ENCODE measurements at places on chromosomes 11 and 22. TPM values are rescaled to one million over a fixed set of nuclear protein-coding genes. Genes with fewer than 3 reads are reported as not detected.

KRTAP5-10 gene
- total RNA-seq = not detected

AGBL2 gene
- 13.1 TPM for total RNA-seq

- DNase-seq = peak; percentile 80
Observed at GRCh38 chr11:2892215-2892966, 6.8 kb upstream of the CDKN1C start.

GRCh38 chr11:74135127-74135840 lies 35.5 kb downstream of the C2CD3 start:
- DNase-seq = no peak

DNA sequence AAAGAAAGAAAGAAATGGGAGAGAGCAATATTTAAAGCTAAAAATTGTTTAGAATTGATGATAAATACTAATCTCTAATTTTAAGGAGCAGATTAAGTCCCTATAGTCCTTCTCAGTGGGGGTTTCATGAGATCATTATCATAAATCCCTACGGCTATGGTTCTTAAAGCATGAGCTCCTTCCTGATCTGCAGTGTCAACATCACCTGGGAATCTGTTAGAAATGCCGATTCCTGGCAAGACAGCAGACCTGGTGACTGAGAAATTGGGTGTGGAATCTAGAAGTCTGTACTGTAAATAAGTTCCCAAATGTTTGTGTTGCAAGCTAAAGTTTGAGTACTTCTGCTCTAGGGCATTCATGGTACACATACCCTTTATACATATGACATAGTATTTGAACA lies 12.6 kb downstream of the HIKESHI start:
- DNase-seq = no peak

GRCh38 chr22:33209930-33210784 lies 152.0 kb upstream of the SYN3 start:
- DNase-seq = no peak

DNA sequence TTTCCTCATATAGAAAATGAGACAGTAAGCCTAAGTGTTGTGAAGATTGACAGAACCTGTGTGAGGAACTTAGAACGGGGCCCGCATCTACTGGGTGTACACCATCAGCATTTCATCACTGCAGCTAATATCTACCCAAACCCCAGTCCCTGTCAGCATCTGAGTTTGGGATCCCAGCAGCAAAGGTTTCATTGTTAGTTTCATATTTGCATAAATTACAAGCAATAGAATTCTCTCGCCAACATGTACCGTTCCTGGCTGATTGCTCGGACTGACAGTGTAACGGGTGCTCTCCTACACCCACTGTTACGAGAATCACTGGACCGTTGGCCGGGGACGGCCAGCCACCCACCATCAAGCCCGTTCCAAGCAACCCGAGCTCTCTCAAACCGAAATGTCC lies 10.4 kb upstream of the TMPRSS6 start:
- no peak for DNase-seq

- no peak for DNase-seq
Observed at GRCh38 chr11:95922536-95923438, 1.1 kb downstream of the MTMR2 start.

ACTN3 gene
- 0.12 TPM for total RNA-seq

DNA sequence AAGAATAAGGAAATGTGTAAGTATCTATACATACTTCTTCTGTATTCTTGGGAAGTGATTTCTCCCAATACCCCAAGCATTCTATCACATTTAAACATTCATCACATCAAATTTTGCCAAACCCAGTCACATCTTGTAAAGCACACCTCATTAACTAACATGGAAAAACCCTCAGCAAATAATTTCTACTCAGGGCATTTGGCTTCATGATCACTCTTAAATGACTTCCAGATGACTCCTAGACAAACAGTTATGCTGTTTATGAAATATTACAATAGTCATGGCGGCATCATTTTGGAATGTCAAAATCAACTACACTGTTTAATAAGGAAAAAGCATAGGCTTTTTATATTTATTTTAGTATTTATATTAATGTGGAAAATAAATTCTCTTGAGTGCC lies 47.3 kb upstream of the CCDC34 start:
- DNase-seq = no peak

ST14 gene
- 6.6 TPM for total RNA-seq

DNA sequence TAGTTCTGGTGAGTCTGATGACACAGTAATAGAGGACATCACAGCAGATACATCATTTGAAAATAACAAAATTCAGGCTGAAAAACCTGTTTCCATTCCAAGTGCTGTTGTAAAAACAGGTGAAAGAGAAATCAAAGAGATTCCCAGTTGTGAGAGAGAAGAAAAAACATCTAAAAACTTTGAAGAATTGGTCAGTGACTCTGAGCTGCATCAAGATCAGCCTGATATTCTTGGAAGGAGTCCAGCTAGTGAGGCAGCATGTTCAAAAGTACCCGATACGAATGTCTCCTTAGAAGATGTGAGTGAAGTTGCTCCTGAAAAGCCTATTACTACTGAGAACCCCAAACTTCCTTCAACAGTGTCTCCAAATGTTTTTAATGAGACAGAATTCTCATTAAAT lies 38.7 kb downstream of the RTN3 start:
- DNase-seq = no peak

DNA sequence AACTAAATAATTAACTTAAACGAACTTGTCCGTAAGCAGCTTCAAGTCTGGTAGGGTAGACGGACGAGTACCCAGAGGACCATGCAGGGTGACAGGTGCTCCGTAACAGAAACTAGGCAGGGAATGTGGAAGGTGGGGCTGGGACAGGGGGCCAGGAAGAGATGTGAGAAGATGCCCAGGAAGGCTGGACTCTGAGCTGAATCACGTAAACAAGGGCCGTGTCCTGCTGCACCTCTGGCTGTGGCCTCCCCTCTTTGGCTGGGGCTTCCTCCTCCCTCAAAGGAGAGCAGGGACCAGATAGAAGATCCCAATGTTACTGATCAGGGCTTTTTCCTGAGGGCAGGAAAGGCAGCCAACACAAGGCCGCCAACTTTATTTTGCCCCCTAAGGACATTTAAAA lies 47.9 kb downstream of the PACSIN2 start:
- no peak for DNase-seq

- no peak for DNase-seq
Observed at GRCh38 chr11:62186195-62186594, 3.8 kb upstream of the SCGB1D1 start.

- no peak for DNase-seq
Observed at GRCh38 chr22:42549331-42550060, 4.3 kb upstream of the SERHL2 start.

GRCh38 chr11:27339941-27340340 lies 23.1 kb downstream of the CCDC34 start:
- DNase-seq = no peak

GRCh38 chr11:71342116-71342515 lies 89.7 kb upstream of the SHANK2 start:
- no peak for DNase-seq

GRCh38 chr11:23865341-23865975 lies 631.4 kb upstream of the LUZP2 start:
- no peak for DNase-seq

DNA sequence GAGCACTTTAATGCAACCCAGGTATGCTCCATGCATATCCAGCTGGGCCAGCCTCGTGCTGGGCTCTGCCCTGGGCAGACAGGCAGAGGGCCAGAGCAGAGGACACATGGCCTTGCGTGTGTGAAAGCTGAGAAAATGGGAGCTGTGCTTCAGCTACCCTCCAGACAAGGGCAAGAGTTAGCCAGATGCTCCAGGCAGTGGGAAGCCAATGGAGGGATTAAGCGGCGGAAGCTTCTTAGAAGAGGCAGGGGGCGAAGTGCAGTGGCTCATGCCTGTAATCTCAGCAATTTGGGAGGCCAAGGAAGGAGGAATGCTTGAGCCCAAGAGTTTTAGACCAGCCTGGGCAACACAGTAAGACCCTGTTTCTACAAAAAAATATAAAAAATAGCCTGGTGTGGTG lies 9.8 kb upstream of the ARHGEF17 start:
- DNase-seq = no peak

DNA sequence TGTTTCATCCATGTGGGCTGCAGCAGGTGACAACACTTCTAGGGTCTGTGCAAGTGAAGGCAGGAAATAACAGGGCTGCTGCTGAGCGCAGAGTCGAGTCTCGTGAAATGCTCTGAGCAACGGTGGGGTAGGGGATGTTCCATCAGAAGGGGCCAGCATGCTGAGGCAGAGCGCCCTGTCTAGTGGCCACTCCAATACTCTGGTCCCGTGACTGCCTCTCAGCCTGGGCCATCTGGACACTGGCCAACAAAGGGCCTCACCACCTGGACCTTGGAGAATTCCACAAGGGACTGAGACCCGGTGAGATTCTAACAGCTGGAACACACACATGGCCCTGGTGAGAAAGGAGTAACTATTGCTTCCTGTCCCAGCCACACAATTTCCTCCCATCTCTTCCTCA lies 375.7 kb downstream of the SHANK2 start:
- DNase-seq = no peak

GRCh38 chr11:106017093-106017492 lies 4.9 kb downstream of the MSANTD4 start:
- no peak for DNase-seq

- DNase-seq = no peak
Observed at GRCh38 chr22:30372915-30373314, 14.3 kb downstream of the RNF215 start.

DNA sequence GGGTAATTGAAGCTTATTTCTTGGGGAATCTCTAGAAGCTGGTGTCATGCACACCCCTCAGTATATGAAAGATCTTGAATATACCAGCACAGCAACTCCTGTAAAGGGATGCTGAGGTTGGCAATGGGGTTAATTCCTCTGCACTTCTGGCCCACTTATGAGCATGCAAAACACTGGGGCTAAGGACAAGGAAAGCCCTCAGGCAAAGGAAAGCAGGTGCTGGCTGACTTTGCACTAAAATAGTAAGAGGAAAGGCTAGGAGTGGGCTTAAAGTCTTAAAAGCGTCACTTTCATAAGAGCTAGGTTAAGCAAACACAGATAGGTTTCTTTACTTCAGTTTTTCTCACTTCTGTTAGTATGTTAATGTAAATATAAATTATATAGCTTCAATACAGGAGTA lies 572.6 kb upstream of the LUZP2 start:
- DNase-seq = no peak

DNA sequence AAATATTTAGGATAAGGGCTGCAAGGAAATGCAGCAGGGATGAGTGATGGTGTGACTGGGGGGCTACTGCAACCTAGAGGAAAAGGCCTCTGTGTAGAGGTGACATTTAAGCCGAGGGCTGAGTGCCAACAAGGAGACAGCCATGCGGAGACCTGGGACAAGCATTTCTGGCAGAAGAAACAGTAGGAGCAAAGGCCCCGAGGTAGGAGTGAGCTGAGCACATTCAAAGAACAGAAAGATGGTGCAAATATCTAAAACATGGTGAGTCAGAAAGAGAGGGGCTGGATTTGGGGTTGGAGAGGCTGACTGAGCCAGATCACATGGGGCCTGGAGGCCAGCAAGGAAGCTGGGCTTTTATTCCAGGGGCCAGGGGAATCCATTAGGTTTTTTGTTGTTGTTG lies 55.1 kb upstream of the INCENP start:
- no peak for DNase-seq

FAM227A gene
- 7.4 TPM for total RNA-seq

DNA sequence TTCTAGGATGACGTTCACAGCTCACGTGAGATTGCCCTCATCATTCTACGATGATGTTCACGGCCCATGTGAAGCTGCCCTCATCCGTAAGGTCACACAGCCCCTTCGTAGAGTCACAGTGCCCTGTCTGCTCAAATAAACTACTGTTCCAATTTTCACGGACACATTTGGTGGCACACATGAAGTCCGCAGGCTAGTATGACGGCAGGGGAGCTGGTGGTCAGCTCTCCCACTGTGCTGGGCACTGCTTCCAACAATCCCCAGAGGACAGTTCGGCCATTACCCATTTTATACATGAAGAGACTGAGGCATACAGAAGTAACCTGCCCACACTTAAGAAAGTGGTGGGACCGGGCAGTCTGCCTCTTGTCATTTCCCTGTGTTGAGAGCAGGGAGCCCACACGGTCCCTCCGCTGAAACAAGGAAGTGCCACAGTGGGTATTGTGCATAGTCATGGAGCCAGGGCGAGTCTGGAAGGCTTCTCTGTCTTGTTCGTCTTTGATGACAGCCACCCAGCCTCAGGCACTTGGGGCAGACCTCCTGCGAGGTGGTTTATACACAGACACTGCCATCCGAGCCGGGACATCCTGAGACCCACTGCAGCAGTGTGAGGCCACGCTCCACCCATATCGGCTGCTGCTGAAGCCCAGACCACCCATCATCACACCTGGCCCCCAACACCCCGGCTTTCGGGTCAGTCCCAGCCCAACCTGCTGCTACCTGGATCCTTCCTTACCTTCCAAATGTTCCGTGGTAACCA lies 114.3 kb downstream of the PHF21B start:
- DNase-seq = no peak

MS4A7 gene
- 13.0 TPM for total RNA-seq

DNA sequence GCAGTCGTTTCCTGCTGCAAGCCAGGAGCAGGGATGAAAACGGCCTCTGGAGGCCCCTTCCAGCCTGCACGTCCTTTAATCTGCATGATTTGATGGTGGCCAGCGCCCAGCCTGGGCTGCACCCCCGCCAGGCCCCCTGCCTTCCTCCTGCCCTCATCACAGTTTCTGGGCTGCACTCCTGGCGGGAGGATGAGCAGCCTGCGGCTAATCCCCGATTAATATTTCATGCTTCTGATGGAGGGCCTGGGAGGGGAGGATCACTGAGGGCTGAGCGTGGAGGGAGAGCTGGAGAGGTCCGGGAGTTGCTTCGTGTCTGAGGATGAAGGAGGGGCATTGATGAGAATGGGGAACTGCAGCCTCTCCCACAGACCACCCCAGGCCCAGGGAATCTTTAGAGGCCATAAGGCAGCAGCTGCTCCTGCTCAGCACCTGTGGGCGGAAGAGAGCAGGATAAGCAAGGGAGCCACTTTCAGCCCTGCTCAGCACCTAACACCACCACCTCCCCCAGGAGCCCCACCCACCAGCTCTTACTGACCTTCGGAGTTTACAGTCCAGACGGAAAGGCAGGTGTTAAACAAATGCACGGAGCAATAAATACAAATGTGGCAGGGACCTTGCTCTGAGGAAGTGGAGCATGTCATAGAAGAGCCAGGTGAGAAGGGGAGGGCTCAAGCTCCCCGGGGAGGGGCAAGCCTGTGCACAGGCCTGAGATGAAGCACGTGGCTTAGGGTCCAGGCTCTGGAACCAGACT lies 135.0 kb upstream of the NECTIN1 start:
- DNase-seq = no peak

DNA sequence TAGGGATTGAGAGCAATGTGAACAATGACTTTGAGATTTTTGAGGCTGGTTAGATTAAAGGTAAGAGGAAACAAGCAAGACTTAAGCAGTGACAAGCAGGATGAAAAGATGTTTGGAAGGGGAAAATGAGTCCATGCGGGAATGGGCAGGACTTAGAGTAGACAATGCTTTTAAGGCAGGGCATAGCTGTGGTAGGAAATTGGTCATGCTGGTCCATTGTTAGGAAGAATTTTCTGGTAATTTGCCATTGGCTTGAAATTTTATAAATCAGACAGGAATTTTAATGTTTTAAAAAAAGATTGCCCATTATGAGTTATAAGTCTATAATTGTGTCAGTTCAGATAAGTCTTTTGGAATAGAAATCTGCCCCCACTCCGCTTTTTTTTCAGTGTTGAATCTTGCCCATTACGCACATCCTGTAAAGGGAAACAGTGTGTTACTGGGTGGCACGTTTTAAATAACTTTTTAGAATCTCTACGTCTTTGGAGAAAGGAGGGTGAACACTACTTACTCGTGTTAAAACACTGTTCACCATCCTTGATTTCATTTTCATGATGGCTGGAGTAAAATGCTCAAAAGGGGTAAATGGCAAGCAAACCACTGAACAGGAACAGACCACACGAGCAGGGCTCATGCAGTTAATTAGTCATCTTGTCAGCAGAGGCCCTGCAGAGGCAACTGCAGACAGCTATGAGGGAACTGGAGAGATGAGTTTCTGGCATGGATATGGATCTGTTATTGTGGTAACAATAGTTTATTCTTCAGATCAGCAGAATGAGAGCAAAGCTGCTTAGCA lies 25.0 kb downstream of the SWAP70 start:
- DNase-seq = no peak
